ENCODE measurements at places on chromosomes 7 and 10.
A peak's percentile ranks its signal among the peaks of the same experiment; 100 is the strongest.

GRCh38 chr10:65346466-65346865 is 1579.4 kb upstream of the LRRTM3 start:
- DNase-seq, result no peak

DNA sequence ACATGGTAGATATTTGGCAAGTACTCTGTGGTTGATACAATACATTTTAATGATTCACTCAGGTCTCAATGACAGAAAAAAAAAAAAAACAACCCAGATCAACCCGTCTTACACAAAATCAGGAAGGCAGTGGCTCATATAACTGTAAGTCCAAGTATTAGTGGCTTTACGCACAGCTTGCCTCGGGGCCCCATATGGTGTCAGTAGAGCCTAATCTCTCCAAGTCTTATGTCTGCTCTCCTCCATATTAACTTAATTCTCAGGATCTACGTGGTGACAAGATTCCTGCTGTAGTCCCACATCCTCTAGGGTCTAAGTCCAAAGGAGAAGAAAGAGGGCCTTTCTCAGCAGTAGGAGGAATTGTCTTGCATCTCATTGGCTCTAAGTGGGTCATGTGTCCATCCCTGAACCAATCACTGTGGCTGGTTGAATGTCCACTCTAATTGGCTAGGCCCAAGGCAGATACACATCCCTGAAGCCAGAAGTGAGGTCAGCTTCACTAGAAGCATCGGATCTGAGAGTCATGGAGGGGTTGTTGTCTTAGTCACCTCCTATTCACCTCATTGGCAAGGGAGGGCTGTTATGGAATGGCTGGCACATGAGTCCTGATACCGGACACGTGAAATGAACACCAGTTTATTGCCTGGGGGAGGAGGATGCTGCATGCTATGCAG is 20.5 kb upstream of the PLPP4 start:
- DNase-seq, result peak; percentile 17

- no peak for DNase-seq
Observed at GRCh38 chr10:121830101-121830500, 97.7 kb downstream of the ATE1 start.

- DNase-seq, result no peak
Observed at GRCh38 chr10:96014473-96015102, 28.8 kb upstream of the CCNJ start.

GRCh38 chr10:90308223-90308622 is 549.6 kb downstream of the HTR7 start:
- DNase-seq, result no peak

DNA sequence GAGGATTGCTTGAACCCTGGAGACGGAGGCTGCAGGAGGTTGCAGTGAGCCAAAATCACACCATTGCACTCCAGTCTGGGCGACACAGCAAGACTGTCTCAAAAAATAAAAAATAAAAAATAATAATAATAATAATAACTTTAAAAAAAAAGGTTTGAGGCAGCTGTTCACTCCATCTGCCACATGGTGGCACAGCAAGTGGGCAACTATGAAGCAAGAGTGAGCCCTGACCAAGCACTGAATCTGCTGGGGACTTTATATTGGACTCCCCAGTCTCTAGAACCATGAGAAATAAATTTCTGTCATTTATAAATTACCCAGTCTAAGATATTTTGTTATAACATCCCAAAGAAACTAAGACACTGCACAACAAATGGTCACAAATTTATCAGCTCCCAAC is 14.6 kb upstream of the BRI3 start:
- DNase-seq, result no peak

- DNase-seq, result no peak
Observed at GRCh38 chr10:62749093-62749683, 55.3 kb upstream of the ADO start.

Data from PC-3 (cell line).